ENCODE measurements at places on chromosomes 12 and 14. TPM values are rescaled to one million over a fixed set of nuclear protein-coding genes. Genes with fewer than 3 reads are reported as not detected.

DNA sequence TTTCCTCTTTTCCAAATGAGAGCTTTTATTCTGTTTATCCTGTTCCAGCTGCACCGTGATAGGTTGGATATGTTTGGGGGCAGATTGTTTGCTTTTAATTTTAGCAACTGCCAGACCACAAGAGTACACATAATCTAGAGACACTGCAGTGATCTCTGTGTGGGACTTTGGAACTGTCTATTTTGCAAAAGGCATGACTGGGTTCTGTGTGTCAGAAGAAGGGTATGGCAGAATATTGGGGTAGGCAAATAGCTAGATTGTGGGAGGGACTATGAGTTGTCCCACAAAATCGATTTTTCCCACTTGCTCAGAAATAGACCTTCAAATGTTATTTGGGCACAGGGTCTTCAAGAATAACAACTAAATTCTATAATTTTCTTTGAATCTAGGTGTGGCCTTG lies 275.9 kb upstream of the KITLG start:
- H3K4me1 ChIP-seq: no peaks in the 10 kb centered on the region
- no peak overlapping the region for H3K4me3 ChIP-seq
- H3K27ac ChIP-seq: no peak overlapping the region

DNA sequence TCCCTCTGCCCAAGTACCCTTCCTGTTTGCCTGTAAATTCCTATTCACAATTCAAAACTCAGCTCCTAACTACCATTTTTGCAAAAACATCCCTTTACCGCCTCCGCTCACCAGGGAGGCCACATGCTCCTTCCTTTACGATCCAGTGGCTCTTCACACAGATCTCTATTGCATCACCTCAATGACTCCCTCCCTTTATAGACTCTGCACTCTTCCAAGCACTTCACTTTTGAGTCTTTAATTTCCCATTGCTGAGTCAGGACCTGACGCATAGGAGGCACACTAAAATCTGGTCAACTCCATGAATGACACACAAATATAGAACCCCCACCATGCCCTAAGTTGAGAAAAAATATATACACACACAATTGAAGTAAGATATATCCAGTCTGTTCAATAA lies 45.9 kb downstream of the PPP1R13B start:
- peak overlapping the region; percentile 6 for H3K27ac ChIP-seq
- H3K4me1 ChIP-seq: no peaks in the 10 kb centered on the region
- ATAC-seq: peak; percentile 60
- H3K36me3 ChIP-seq: no peaks in the 10 kb centered on the region
- H3K4me3 ChIP-seq: no peak overlapping the region
- no peaks in the 10 kb centered on the region for H3K27me3 ChIP-seq

- H3K27ac ChIP-seq: no peak overlapping the region
- peaks cover 20% of the 10 kb centered on the region for H3K36me3 ChIP-seq
- no peak overlapping the region for H3K4me3 ChIP-seq
- ATAC-seq: no peak
Measured at GRCh38 chr14:88463318-88463717, 77.9 kb downstream of the SPATA7 start.

DNA sequence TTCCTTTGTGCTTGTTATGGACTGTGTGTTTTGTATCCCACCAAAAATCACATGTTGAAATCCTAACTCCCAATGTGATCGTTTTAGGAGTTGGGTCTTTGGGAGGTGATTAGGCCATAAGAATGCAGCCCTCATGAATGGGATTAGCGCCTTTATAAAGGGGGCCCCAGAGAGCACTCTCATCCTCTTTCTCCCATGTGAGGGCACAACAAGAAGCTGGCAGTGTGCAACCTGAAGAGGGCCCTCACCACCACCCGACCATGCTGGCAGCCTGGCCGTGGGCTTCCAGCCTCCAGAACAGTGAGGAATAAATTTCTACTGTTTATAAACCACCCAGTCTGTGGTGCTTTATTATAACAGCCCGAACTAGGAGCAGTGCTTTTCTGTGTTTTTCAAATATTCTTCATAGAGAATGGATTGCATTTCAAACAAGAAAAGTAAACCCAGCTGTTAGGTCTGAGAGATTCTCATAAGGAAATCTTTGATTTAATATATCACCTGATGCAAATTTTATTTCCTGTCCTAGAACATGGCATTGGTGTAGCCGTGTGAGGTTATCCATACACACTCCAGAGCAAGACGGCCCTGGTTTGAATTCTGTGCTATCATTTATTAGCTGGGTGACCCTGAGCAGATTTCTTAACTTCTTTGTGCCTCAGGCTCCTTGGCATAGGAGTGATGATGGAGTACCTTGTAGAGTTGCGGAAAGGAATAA lies 27.8 kb downstream of the HSPB8 start:
- peaks cover 4% of the 10 kb centered on the region for H3K27me3 ChIP-seq
- no peak overlapping the region for H3K4me3 ChIP-seq
- no peaks in the 10 kb centered on the region for H3K36me3 ChIP-seq
- ATAC-seq: no peak

- no peaks in the 10 kb centered on the region for H3K27me3 ChIP-seq
- no peaks in the 10 kb centered on the region for H3K4me1 ChIP-seq
- no peak for ATAC-seq
- H3K4me3 ChIP-seq: no peak overlapping the region
- no peak overlapping the region for H3K27ac ChIP-seq
Measured at GRCh38 chr14:92987713-92988510, 65.0 kb downstream of the CHGA start.

GRCh38 chr14:95944462-95944861 lies 67.8 kb downstream of the TUNAR start:
- no peak for ATAC-seq
- no peak overlapping the region for H3K27ac ChIP-seq
- no peaks in the 10 kb centered on the region for H3K4me1 ChIP-seq
- no peak overlapping the region for H3K4me3 ChIP-seq
- H3K27me3 ChIP-seq: peaks cover 41% of the 10 kb centered on the region
- no peaks in the 10 kb centered on the region for H3K36me3 ChIP-seq

GRCh38 chr14:99122521-99123125 lies 149.4 kb downstream of the BCL11B start:
- no peaks in the 10 kb centered on the region for H3K36me3 ChIP-seq
- H3K27ac ChIP-seq: no peak overlapping the region
- H3K4me3 ChIP-seq: no peak overlapping the region
- ATAC-seq: no peak
- peaks cover 5% of the 10 kb centered on the region for H3K4me1 ChIP-seq

GRCh38 chr14:93214598-93214997 lies 7.5 kb downstream of the UBR7 start:
- no peak for ATAC-seq
- H3K36me3 ChIP-seq: peaks cover 99% of the 10 kb centered on the region
- H3K4me3 ChIP-seq: no peak overlapping the region
- no peaks in the 10 kb centered on the region for H3K4me1 ChIP-seq
- H3K27ac ChIP-seq: no peak overlapping the region
- H3K27me3 ChIP-seq: no peaks in the 10 kb centered on the region

- H3K27me3 ChIP-seq: no peaks in the 10 kb centered on the region
- H3K4me1 ChIP-seq: peaks cover 56% of the 10 kb centered on the region
- peak overlapping the region; percentile 96 for H3K27ac ChIP-seq
- ATAC-seq: no peak
- H3K4me3 ChIP-seq: peak overlapping the region; percentile 88
Measured at GRCh38 chr12:47207829-47208248, 128.1 kb upstream of the AMIGO2 start.

DNA sequence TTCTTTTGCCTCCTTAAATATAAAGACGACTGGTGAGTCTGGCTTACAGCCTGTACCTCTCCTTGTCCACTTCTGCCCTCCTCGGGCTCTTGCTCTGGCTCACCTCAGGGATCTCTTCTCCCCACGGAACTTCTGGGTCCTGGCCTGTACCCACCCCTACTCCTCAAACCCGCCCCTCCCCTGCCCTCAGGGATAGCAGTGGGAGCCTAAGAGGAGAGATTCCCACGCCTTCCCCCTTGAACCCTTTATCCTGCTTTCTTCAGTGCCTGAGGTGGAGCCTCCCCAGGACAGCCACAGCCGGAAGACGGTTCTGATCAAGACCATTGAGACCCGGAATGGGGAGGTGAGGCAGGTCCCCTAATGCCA lies 2.7 kb downstream of the PRPH start:
- ATAC-seq: no peak
- H3K36me3 ChIP-seq: no peaks in the 10 kb centered on the region
- H3K27ac ChIP-seq: no peak overlapping the region
- peak overlapping the region; percentile 51 for H3K4me3 ChIP-seq

CCDC198 gene
- total RNA-seq: not detected

LGR5 gene
- total RNA-seq: not detected

- no peak overlapping the region for H3K27ac ChIP-seq
- ATAC-seq: no peak
- no peaks in the 10 kb centered on the region for H3K36me3 ChIP-seq
- no peaks in the 10 kb centered on the region for H3K27me3 ChIP-seq
Measured at GRCh38 chr12:105322070-105322469, 8.4 kb upstream of the C12orf75 start.

DNA sequence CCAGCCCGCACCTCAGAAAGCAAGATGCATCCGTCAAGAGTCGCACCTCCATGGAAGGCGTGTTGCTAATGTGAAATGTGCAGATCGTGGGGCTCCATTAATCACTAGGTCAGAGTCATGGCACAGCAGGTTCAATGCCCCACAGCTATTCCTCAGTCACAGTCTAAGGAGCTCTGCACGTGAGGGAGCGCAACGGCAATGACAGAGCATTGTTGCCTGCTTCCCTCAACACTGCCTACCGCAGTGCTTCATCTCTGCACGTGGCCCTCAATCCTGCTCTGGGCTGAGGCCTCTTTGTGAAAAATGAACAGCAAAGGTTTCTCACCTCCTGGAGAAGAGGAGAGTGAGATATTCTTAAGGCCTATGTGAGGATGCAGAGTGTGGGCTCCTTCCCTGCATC lies 995.2 kb upstream of the TMEM132C start:
- no peaks in the 10 kb centered on the region for H3K4me1 ChIP-seq
- H3K4me3 ChIP-seq: no peak overlapping the region
- ATAC-seq: no peak

GRCh38 chr12:56629459-56630179 lies 507 bp downstream of the BAZ2A start:
- peaks cover 70% of the 10 kb centered on the region for H3K36me3 ChIP-seq
- peak overlapping the region; percentile 77 for H3K27ac ChIP-seq
- peaks cover 52% of the 10 kb centered on the region for H3K4me1 ChIP-seq
- peak; percentile 41 for ATAC-seq

DNA sequence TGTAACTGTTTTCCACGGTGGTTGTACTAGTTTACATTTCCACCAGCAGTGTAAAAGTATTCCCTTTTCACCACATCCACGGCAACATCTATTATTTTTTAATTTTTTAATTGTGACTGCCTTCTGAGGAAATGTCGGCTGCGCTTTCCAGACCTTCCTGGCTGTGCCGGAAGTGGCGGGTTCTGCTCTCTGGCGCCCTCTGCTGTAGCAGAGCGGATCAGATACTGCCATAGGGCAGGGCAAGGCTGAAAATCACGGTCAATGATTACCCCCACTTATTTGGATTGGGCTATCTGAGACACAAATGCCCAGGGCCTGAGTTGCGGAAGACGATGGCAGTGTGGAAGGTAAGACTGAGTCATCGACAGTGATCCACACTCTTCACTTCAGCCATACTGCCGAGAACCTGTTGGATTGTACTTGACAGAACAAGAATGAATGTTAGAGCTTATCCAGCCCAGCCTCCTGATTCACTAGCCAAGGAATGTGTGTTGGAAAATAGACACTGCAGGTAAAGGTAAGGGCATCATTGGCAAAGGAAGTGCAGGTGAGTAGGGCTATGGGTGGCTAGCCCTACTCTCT lies 124.2 kb downstream of the NTF3 start:
- peaks cover 7% of the 10 kb centered on the region for H3K27me3 ChIP-seq
- no peak for ATAC-seq
- no peaks in the 10 kb centered on the region for H3K4me1 ChIP-seq
- no peaks in the 10 kb centered on the region for H3K36me3 ChIP-seq

DNA sequence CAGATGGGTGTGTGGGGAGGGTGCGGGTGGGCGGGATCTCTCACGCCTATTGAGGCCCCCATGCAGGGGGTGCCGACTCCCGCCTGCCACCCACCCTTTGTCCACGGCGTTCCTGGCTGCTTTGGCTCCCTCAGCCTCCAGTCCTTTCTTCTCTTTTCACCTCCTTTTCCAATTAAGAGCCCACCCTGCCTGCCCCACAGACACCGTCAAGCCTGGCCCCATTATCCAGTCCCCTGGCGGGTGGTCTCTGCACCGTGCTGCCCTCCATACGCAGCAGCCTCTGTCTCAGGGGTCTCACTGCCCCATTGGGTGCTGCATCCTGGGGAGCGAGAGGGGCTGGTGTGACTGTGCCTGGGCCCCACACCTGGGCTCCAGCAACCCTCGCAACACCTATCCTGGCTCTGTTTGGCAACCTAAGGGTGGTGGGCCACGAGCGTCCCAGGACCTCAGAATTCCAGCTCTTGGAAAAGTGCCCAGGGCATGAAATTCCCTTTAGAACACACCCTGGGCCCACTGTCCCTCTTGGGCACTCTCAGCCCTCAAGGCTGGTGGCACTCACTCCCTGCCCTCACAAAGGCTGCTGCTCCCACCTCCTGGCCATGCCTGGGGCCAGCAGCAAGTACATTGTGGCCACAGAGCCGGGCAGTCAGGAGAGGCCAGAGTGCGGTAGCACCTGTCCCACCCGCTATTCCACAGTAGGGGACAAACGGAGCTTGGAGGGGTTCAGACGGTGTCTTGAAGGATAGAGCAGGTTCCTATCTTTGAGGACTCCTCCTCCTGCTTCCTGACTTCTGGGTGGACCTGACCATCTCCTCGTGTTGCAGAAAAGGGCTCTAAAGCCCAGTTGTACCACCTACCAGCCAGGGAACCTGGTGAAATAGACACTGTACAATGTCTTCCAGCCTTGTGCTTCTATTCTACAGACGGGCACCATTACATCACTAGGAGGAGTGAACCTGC lies 114.1 kb downstream of the KIF26A start:
- no peak for ATAC-seq
- H3K36me3 ChIP-seq: no peaks in the 10 kb centered on the region
- peaks cover 5% of the 10 kb centered on the region for H3K4me1 ChIP-seq
- H3K27me3 ChIP-seq: peaks cover 15% of the 10 kb centered on the region

POU6F1 gene
- total RNA-seq: 6.9 TPM

DNA sequence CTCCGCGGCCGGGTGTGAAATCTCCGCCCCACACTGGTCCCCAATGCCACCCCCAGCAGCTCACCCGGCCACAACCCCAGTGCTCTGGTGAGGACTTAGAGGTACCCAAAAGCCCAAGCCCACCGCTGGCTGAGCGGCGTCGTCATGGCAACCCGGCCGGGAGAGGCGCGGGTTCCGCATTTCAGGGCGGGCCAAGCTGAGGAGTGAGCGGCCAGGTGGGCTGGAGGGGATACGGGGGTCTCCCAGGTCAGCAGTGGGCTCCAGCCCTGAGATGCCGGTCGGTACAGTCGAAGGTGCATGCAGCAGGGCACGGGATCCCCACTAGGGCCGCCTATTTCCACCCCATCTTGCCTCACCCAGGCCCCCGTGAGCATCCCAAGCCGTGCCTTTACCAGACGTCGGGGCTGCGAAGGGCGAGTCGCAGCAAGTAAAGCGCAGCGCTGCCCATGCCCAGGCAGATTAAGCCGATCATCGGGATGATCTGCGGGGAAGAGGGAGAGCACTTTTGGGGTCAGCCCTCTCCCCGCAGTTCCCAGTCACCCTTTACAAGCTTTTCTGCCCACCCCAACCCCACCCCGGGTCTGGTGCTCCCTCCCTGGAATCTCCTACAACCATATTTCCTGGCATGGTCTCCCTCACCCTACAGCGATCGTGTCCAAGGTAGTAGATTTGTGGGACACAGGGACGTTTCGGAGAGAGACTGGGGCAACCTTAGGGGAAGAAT lies 6.9 kb downstream of the SHMT2 start:
- peaks cover 61% of the 10 kb centered on the region for H3K36me3 ChIP-seq
- H3K27me3 ChIP-seq: peaks cover 34% of the 10 kb centered on the region
- peaks cover 37% of the 10 kb centered on the region for H3K4me1 ChIP-seq

Measured in activated T-helper 17 cell treated with anti-CD3 and anti-CD28 coated beads, Interleukin-2, amount 50 U/mL, for 72 hours (primary cell).